ENCODE measurements at places on chromosomes 7 and 10.

DNA sequence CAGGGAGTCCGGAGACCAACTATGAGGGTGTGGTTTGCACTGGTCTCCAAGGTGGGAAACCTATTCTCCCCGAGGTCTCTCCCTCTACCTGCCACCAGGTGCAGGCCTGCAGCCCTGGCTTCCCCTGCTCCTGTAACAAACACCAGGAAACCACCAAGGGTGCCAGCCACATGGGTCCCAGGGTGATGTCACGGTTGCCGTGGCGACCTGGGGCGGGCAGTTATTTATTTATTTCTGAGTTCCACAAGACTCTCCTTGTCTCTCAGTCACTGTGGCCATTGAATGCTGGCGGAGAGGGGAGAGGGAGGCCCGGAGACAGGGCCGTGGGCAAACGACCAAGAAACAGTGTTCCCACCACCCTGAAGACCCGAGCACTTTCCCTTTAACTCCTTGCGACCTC, 27.0 kb downstream of the MMD2 start:
- no peak for DNase-seq

DNA sequence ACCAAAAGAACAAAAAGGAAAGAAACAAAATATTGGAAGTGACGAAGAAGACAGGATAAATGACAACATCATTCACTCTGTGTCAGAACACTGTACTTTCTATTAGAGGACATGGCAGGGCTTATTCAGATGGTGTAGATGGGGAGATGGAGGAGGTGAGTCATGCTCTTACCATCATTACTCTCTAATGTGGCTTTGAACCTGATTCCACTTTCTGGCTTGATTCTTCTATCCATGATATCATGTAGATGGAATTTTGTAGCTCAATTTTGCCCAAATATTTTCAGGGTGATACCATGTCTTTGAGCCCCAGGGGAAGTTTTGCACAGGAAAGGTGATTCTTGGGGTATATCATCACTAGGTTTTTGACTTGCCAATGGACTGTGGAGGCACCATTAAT, 91.7 kb downstream of the CFAP58 start:
- no peak for DNase-seq

GRCh38 chr7:53476566-53476965, 441.1 kb downstream of the POM121L12 start:
- no peak for DNase-seq

DNA sequence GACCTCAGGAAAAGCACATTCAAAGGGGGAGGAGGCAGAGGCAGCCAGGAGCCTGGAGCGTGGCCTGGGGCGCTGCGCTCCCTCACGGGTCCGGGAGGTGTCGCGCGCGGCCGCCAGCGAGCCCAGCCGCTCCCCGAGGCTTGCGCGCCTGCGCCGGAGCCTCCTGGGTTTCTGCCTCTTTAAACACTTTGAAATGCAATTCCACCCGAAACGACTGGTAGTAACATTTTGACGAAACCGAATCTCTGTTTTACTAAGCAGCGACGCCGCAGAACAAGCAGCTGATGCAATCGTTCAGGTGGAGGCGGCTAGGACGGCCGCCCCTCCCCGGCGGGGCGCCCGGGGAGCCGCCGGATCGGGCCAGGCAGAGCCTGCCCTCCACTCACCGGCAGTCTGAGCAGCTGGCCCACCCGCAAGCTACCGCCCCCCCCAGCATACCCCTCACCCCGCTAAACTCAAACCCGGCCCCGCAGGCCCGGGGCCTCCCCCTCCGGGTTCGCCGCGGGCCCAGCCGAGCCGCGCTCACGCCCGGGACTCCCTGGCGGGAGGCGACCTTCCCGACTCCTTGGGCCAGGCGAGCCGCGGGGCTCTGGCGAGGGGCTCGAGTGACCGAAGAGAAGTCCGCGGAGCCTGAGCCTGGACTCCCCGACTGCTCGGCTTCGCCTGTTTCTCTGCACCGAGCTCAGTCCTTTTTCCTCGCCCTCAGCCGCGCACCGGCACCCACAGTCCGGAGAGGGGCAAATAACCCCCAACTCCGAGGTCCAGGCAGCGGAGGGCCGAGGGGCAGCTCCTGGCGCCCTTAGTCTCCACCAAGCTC, 3.2 kb downstream of the MKX start:
- peak; percentile 38 for DNase-seq

GRCh38 chr7:37341033-37341630, 107.5 kb downstream of the ELMO1 start:
- DNase-seq: no peak

- DNase-seq: peak; percentile 16
These were observed at the start of gene AOAH for GRCh38 chr7:36723951-36724664. Gene AOAH (minus strand): TSS chr7:36724494. CDS start chr7:36724148, 346 bp downstream.

DNA sequence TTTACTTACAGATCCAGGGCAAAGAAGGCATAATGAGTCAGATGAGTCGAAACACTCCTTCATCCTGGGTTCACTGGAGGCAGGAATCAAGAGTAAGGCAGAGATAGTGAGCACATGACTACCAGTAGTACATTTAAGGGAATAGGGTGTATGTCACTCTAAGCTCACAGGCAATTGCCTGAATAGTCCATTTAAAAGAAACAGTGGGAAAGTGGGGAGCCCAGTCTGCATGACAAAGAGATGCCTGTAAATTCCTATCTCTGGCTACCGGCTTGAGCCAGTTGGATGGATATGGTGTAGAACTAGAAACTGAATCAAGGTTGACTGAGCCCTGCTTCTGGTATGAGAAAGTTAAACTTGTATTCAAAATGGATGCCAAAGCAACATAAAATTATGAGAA, 861.5 kb upstream of the ZWINT start:
- no peak for DNase-seq

DNA sequence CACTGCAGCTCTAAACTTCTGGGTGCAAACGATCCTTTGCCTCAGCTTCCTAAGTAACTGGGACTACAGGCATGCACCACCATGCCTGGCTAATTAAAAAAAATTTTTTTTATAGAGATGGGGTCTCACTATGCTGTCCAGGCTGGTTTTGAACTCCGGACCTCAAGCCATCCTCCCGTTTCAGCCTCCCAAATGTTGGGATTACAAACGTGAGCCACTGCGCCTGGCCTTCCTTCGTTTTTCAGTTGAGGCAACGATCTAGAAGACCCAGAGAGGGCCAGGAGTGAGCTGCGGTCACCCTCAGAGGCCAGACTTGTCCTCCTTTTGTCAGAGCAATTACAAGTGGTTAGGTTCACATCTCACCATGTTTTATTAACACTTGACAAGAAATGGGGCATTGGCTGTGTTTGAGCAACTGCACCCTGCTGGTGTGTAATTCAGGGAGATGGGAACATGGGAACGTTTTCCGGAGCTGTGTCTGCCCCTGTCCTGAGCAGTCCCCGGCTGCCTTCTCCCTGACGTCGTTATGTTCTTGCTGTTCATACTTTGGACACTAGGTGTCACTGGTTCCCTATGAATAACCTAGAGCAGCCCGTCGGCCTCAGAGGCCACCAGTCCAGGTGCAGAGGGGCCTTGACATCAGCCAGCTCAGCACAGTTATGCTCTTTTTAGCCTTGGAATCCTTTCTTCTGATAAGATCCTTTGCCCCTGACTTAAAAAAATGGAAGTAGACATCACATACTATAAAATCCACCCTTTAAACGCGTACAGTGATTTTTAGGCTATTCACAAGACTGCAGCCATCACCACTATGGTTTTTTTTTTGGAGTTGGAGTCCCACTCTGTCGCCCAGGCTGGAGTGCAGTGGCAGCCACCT, 375.0 kb downstream of the TYW1 start:
- DNase-seq: peak; percentile 12

DNA sequence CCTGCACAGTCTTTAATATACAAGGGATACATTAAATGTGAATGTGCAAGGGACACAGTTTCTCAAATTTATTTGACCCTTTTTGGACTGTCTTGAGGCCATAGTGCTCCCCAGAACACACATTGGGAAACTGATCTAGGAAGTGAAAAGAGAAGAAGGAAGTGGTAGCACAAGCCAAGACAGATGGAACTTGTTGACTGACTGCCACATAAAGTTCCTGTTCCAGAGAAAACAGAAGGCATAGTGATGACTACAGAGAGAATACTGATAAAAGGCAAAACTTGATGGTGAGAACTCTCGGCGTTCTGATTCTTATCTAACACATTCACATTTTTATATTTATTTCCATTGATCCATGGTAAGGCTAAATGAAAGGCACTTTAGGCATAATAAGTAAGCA, 1216.4 kb downstream of the CNTNAP2 start:
- DNase-seq: no peak

- DNase-seq: no peak
These were observed 74.4 kb downstream of the TNS3 start for GRCh38 chr7:47507522-47507921.

- no peak for DNase-seq
These were observed 3.5 kb downstream of the DLX5 start for GRCh38 chr7:97020996-97021746.

DNA sequence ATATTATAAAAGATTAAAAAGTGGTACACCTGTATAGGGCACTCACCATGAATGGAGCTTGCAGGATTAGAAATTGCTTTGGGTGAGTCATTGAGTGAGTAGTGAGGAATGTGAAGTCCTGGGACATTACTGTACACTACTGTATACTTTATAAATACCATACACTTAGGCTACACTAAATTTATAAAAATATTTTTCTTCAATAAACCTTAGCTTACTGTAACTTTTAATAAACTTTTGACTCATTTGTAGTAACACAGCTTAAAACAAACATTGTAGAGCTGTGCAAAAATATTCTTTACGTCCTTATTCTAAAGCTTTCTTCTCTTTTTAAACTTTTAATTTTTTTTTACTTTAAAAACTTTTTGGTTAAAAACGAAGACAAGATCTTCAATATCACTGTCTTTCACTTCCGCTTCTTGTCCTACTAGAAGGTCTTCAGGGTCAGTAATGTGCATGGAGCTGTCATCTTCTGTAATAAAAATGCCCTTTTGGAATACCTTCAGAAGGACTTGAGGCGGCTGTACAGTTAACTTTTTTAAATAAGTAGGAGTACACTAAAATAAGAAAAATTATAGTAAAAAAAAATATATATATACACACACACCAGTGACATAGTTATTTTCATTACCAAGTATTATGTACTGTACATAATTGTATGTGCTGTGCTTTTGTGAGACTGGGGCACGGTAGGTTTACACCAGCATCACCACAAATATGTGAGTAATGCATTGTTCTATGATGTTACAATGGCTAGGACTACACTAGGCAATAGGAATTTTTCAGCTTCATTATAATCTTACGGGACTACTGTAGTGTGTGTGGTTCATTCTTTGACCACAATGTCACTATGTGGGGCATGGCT, 3.5 kb downstream of the STK31 start:
- DNase-seq: no peak

DNA sequence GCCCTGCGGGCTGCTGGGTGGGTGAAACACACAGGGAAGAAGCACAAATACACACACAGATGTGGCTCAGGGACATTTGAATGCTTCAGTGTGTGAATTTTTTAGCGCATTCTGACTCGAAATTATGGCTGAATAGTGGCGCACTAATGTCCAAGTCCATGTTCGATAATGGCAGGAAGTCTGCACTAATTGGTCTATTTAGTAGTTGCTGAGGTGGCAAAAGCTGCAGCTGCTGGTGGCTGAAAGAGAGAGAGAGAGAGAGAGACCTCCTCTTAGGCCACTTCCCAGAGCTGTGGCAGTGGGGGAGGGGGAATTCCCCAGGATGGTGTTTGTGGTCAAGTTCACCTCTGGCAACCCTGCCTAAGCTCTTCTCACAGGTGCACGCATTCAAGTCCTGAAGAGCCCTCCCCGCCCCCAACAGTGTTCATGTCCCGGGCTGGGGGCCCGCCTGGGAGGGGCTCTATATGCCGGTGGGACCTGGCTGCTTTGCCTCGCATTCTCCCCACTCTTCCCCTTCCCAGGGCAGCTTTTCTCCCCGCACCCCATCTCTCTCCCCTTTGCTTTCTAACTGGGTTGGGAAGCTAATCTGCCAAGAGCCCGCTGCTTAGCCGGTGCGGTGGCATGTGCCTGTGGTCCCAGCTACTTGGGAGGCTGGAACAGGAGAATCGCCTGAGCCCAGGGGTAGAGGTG, 6.0 kb upstream of the MNX1 start:
- DNase-seq: no peak

GRCh38 chr7:105013816-105014692, at the start of gene KMT2E:
Gene KMT2E (plus strand): TSS chr7:105014205. CDS start chr7:105040953, 26,748 bp downstream.
- DNase-seq: peak; percentile 79

- no peak for DNase-seq
These were observed 5.1 kb upstream of the OAT start for GRCh38 chr10:124423813-124424212.

- no peak for DNase-seq
These were observed 2.1 kb upstream of the FAM3C start for GRCh38 chr7:121398246-121398645.

GRCh38 chr10:94546049-94546900, 687 bp downstream of the HELLS start:
- DNase-seq: no peak

DNA sequence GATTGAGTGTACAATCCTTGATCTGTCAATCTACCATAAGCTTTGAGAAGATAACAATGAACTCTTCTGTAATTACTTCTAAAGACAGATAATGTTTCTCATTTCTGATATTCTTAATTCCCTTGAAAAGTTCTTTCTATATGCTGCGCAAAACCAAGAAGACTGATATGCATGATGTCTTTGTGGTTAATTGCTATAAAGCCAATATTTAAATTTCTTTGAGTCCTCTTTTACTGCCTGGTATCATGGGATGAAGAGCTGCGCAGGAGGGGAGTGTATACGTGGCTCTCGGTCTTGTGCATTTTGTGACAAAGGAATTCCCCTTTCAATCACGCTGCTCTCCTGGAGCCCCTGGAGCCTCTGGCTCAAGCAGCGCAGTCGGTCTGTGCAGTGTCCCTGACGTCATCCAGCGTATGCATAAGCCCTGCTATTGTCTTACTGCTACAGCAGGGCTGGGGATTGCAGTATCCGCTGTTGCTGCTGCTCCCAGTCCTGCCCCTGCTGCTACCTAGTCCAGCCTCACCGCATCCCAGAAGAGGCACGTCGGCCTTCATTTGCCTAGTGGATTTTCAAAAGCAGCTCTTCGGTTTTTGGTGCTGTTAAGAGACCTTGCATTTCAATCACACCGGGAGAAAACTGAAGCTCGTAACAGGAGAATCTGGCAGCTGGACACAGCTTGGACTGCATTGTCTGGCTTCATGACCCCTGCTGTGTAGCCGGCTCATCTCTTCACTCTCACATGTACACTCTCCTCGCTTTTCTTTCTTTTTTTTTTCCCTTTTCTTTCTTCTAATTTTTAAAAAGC, 66.7 kb downstream of the ST7 start:
- no peak for DNase-seq

GRCh38 chr10:71501402-71501801, 104.7 kb downstream of the CDH23 start:
- no peak for DNase-seq

GRCh38 chr10:11150879-11151415, 133.3 kb downstream of the CELF2 start:
- DNase-seq: no peak

DNA sequence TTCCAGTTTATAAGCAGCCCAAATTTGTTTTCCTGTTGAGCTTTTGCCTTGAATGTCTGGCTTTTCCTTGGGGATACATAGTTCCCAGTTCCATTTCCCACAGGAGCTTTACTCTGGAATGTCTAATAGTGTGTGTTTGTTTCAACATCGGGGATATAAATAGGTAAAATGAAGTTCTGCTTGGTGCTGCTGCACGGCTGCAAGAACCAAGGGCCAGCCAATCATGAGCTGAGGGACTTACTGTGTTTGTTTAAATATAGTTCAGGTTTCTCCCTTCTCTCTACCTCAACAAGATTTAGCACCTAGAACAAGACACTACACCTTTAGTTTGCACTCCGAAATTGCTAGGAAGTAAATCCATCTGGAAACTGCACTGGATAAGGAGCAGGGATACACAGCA, 43.9 kb downstream of the GRM8 start:
- no peak for DNase-seq
